Hematopoietic multipotent progenitor cell treated with erythropoietin and hydrocortisone succinate and interleukin-3 and kit ligand, for 8 days (in vitro differentiated cells): ENCODE measurements at places on chromosomes 6 and 20.

DNA sequence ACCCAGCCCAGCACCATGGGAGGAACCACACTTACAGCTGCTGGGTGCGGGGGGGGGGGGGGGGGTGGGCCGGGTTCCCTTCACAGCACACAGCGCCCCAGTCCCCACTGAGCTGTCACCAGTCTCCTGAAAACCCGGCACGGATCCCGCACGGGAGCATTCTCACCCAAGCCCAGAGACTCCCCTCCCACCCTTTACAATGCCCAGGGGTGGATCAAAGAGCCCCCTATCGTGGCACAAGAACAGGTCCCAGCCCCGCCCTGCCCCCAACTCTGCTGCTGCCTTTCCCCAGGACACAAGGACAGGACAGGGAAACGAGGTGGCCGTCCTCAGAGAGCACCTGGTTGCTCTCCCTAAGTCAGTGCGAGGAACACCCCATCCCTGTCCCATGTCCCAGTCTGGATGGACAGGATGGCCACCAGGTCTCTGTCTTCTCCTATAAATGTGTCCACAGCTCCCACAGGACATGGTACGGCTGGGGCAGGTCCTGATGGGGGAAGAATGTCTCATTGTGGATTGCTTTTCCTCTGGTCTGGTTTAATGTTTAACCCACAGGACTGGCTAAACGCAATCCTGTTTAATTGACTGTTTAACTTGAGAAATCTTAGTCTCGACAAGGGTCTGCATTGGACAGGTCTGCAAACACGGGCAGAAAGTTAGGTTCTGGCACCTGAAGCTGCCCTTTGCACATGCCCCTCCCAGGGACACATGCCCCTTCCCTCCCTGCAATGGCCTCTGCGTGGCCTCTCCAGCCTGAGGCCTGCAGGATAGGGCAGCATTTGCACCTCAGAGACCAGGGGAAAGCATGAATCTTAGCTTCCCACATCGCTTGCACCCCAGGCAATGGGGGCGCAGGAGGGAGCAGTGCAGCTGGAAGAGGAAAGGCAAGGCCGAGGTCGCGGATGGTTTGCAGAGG lies 45.3 kb downstream of the DACT2 start:
- peak; percentile 84 for DNase-seq

DNA sequence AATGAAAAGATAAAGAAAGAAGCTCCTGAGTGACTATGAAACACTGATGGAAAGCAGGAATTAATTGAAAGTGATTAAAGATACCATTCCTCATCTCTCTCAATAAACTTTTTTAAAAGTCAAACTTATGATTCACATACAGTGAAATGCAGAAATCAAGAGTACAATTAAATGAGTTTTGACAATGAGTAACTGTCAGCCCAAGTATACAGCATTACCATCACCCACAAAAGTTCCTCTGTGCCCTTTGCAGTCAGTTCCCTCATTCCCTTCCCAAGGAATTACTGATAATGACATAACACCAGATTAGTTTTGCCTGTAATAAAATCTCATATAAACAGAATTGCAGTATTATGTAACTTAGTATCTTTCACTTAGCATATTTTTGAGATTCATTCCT lies 44.5 kb downstream of the ATG5 start:
- no peak for DNase-seq

DNA sequence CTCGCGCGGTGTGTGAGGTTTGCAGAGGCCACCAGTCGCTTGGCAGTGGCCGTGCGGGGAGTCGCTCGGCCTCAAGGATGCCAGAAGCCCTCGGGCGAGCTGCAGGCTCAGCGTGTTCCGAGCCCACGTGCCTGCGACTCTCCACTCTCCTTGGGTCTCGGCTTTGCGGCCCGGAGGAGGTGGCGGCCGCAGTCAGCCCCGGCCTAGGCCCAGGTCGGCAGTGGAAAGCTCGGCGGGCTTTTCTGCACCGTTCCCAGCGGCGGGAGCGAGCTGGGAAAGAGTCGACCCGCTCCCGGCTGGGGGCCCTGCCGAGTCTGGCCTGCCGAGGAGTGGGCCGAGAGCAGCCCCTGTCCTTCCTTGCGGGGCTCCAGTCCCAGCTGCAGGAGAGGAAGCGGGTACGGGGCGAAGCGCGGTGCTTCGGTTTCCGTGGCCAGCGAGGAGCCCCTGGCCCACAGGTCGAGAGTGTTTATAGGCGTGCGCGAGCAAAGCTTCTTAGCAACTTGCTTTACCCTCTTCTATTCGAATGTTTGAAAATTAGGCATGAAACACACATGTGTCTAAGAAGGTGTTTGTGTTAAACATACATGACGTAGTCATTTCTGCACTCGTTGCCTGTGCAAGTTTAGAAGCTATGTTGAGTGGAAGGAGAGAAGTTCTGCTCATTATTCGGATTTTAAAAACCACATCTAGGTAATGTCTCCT lies 5.6 kb downstream of the FOXC1 start:
- DNase-seq = no peak

DNA sequence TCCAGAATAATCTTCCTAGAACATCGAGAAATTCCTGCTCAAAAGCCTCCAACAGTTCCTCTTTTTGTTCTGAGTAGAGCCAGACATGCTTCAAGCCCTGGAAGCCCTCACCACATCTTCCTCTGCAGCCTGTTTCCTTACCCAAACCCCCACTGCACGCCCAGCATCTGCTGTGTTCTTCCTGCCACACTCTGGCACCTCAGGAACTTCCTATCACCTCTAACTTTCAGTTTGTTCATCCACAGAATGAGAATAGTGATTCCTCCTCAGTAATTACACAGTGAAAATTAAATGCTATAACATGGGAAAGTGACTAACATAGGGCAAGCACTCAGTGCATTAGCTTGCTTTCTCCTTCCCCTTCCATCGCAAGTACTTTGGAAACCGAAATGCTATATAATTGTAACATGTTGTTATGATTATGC lies 26.3 kb downstream of the C6orf89 start:
- no peak for DNase-seq

GRCh38 chr6:139184047-139184446 lies 49.2 kb downstream of the HECA start:
- no peak for DNase-seq

DNA sequence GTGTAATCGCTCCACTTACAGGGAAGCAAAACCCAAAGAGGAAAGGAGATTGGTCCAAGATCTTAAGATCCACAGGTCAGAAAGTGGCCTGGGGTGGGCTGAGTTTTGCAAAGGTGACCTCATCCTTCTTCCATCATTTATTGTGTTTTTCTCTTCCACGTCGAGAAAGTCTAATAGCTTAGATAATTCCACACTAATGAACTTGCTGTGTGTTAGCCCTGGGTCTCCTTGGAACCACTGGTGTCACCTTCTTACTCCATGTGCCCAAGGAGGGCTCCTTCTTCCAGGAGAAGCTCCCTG lies 1.7 kb downstream of the SLC13A3 start:
- no peak for DNase-seq

DNA sequence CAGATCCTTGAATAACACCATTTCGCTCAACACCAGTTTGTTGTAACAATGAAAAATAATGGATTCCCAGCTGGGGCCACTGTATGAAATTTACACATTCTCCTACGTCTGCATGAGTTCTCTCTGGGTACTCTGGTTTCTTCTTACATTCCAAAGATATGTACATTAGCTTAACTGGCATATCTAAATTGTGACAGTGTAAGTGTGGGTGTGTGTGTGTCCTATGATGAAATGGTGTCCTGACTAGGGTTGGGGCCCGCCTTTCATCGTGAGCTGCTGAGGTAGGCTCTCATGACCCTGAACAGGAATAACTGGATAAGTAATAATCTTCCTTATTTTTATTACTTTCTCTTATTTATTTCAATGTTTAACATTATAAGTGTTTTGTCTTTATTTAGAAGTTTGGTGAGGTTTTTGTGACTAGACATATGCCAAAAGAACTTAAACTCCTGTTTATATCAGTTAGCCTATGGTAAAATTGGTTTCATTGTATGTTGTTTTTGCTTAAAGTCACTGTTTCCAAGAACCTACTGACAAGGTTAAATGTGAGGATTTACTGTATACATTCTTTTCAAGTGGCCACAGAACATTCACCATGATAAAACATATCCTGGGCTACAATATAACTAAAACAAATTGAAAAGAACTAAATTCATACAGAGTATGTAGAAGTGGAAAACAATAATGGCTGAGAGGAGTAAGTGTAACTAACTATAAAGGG lies 42.4 kb downstream of the RBL1 start:
- DNase-seq = no peak

GRCh38 chr6:36967301-36967700 lies 12.8 kb downstream of the PI16 start:
- DNase-seq = no peak

DNA sequence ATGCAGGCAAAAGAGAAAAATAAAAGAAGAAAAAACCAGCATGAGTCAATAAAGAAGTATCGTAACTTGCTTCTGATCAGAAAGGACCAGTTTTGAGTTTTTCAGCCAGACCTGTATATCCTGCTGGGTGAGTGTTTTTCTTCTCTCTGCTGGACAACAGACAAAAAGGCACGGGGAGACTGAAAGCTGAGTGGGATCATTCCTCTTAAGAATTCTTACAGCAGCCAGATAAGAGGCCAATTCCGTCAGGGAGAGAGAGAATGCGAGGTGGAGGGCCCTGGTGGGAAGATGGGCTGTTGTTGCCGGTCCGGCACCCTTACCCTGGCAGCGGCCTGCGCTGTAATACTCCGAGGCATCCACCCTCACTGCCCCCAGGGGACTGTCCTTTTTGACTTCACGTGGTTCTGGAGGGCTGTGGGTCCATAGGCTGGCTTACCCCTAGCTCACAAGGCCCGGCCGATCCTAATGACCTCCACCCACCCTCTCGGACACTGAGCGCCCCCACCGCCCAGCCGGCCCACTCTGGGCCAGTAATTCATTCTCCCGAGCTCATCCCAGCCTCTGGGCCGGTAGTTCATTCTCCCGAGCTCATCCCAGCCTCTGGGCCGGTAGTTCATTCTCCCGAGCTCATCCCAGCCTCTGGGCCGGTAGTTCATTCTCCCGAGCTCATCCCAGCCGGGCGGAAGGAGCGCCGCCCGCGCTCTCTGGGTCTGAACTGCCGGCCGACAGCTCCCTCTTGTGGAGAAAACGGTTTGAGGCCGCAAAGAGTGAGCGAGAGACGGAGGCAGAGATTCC lies 118.3 kb upstream of the SIRPA start:
- DNase-seq = peak; percentile 75

DNA sequence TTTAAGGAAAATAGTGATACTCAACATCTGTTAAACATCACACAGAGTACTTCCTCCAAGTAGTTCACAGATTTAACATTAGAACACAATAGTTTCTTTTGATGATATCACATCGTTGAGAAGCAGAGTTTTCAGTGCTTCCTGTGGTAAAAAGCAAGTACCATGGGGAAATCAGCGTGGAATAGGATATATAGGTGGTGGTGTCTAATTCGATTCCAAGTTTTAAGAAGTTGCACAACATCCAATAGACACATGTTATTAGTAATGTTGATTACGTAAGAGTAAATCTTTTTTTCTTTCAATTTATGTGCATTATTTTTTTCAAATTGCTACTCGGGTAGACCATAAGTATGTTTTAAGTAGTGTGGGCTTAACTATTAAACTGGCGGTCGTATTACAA lies 360.7 kb downstream of the NKAIN2 start:
- no peak for DNase-seq

GRCh38 chr20:63941282-63942081 lies 14.7 kb downstream of the UCKL1 start:
- DNase-seq = peak; percentile 84

DNA sequence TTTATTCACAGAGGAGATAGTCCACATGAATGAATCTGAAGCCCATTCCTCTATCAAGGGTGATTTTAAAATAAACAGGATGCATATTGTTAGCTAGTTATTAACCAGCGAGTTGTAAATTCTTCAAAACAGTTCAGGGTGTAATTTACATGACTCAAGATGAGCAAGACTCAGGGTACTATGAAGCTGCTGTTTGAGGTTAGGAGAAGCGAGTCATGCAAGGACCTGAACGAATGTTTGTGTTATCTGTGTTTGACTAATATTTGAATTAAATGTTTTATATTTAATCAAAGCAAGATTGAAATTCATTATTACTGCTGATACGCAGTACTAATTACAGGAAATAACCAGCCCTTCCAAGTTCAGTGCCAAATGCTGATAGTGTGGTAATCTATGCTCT lies 191.1 kb downstream of the SAMD5 start:
- peak; percentile 10 for DNase-seq

DNA sequence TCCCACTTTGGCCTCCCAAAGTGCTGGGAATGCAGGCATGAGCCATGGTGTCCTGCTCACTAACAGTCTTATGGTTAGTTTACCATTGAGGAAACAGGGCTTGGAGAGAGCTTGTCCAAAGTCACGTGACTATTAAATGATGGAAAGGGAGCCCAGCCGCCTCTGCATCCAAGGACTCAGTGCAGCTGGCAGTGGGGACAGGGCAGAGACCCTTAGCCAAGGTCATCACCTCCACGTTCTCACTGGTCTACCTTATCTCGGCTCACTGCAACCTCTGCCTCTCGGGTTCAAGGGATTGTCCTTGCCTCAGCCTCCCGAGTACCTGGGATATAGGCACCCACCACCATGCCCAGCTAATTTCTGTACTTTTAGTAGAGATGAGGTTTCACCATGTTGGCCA lies 109.3 kb downstream of the SLC23A2 start:
- DNase-seq = no peak

DNA sequence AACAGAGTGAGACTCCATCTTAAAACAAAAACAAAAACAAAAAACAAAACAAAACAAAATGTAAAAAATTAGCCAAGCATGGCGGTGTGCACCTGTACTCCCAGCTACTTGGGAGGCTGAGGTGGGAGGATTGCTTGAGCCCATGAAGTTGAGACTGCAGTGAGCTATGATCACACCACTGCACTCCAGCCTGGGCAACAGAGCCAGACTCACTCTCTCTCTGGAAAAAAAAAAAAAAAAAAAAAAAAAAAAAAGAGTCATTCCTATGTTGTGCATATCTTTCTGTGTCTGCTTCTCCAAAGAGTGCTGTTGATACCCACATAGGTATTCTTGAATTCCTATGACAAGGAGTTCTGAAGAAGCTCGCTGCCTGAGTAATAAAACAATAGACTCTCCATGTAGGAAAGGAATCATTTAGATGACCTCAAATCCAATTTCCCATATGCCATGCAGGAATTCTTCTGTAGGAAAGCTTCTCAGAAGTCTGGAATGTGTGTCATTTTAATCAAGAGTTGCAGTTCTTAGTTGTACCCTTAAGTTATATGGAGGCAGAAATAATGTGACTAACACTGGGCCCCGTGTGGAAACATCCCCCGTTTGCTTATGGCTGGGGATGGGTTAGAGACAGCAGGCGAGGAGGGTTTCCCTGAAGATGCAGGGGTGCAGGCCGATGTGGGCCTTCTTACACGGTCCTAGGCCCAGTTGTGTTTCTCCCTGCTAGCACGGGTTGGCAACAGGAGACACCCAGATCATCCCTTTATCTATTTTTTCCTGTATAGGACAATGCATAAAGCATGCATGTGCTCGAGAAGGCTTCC lies 79.4 kb downstream of the ZDHHC14 start:
- peak; percentile 31 for DNase-seq

- no peak for DNase-seq
Measured at GRCh38 chr20:62150310-62150575, 6.7 kb downstream of the SS18L1 start.

GRCh38 chr6:33579828-33580714 lies at the start of gene BAK1:
Gene BAK1 (minus strand): TSS chr6:33580276. CDS start chr6:33577604, 2,672 bp downstream.
- peak; percentile 89 for DNase-seq

GRCh38 chr6:84599991-84600390 lies 164.4 kb downstream of the TBX18 start:
- DNase-seq = no peak

GRCh38 chr6:132198040-132198439 lies 203.2 kb downstream of the MOXD1 start:
- DNase-seq = no peak

- DNase-seq = no peak
Measured at GRCh38 chr6:73636048-73636447, 17.7 kb downstream of the SLC17A5 start.
